ENCODE measurements at places on chromosomes 7 and 10.

DNA sequence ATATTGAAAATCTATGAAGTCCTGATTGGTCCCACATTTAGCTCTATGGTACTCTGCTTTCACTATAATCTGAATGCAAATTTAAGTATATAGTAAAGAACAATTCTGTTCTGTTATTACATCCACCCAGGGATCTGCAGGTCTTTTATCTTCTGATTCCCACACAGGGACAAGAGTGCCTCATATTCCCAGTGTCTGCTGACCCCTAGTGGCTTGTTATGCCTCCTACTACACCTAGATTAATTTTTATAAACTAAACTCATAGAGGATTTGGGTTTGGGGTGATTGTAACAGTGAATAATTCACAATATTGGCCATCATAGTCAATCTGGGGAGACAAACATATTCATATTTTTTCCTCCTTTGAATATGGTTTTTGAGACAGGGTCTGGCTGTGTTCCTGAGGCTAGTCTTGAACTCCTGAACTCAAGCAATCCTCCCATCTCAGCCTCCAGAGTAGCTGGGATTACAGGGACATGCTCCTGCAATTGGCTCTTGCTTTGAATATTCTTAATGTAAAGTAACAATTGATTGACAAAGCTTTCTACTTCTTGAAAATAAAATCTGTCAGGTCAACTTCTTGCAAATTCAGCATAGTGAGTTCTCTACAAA is 282.1 kb downstream of the KCND2 start:
- DNase-seq: no peak

- DNase-seq: no peak
Observed at GRCh38 chr7:148503900-148504487, 86.6 kb upstream of the C7orf33 start.

- no peak for DNase-seq
Observed at GRCh38 chr10:61960396-61961120, 59.1 kb downstream of the ARID5B start.

DNA sequence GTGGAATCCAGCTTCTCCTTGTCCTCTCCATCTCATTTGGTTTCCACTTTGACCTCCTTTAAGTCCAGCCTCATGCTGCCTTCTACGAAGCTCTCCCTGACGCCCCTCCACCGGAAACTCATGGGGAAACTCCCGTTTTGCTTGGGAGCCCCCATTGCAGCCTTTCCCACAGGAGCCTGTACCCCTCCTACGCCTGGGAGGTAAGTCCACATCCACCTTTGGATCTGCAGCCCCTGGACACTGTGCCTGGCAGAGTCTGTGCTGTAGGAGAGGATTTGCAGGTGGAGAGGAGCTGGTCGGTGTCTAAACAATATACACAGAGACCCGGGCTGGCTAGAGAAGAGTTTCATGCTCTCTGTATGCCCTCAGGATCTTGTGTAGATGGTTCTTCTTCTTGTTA is 296.1 kb downstream of the GLRX3 start:
- no peak for DNase-seq

DNA sequence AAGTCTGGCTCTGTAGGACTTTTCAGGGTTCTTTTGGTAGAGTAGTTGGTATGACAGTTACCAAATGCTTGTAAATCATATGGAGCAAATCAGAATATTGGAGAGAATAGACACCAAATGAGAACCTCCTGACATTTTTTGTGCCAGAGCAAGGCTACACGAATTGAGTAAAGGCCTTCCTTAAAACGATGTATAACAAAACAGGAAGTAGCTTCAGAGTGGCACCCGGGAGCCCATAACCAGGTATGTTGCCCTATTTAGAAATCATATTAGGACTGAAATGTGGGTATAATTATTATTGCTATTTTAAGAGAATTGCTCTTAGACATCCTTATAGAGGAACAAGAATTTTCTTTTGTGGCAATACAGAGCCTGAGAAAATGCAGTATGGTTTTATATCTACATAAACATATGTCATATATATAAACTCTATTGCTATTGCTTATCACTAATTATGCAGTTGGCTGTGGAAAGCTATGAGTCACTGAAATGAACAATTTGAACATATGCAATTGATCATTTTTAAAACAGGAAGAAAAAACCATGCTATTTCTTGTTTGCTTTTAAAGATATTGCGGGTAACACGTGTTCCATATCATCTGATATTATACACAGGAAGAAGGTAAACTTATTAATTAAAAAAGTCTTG is 197.4 kb upstream of the MTPN start:
- no peak for DNase-seq

DNA sequence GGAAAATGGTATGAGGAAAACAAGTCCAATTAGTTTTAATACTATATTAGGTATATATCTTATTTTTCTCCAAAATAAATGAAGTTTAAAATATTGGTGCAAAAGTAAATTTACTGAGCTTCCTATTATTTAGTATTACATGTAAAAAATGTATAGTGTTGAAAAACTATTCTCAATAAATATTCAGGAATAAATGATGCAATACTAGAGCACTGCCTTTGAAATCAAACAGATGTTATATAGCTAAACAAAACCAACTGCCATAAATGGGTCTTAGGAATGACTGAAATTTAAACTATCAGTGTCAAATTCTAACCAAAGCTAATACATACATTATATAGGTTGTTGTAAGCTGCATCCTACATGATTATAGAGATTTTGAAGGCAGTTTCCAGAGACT is 1434.0 kb upstream of the LRRTM3 start:
- DNase-seq: no peak

DNA sequence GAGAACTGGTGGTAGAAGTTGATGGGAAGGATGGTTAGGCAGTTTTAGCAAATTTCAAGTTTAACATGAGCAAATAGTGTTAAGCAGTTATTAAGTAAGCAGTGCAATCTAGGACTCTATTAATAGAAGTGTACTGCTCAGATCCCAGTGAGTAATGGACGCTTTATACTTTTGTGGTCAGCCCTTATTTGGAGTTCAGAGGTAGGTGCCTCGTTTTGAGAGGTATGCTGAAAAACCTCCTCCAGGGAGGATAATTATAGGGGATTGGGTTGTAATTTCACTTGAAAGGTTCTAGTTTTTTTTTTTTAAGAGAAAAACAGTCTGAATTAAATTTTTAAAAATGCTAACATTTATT is 33.5 kb upstream of the CCDC7 start:
- DNase-seq: no peak

- no peak for DNase-seq
Observed at GRCh38 chr7:4261601-4261960, 420.5 kb upstream of the FOXK1 start.
